ENCODE measurements at places on chromosomes 11 and 22.

GRCh38 chr11:46143049-46143806 is 22.0 kb upstream of the PHF21A start:
- no peak for DNase-seq

- no peak for DNase-seq
Measured at GRCh38 chr11:11167806-11168205, 185.2 kb downstream of the CSNK2A3 start.

GRCh38 chr11:86932924-86933875 is 22.0 kb downstream of the FZD4 start:
- DNase-seq: no peak

GRCh38 chr11:120068114-120068573 is 69.8 kb downstream of the TRIM29 start:
- DNase-seq: no peak

DNA sequence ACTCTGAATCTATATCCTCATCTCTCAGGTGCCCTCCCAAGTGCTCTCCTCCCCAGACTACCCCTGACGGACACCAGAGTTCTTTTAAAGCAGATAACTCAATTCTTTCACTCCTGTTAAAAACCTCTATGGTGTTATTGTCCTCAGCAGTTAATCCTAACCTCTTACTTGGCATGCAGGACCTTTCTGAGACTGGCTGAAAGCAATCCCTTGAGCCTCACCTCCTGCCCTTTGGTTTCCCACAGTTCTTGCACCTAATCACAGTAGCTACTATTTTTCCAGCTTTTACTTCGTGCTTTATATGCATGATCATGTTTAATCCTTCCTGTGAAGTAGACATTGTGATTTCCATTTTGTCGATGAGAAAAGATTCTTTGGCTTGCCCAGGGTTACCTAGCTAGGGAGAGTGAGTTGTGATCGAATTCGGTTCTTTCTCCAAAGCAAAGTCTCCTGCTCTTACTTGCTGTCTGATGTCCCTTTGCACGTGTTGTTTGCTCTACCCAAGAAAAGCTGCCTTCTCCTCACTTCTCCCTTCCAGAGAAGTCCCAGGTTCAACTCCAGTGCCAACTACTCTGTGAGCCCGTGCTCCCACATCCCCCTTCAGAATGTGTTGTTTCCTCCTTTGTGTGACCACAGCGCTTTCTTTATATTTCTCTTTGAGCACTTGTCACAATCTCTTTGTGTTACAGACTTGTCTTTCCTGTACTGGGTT is 2.1 kb downstream of the UBE2L3 start:
- no peak for DNase-seq

DNA sequence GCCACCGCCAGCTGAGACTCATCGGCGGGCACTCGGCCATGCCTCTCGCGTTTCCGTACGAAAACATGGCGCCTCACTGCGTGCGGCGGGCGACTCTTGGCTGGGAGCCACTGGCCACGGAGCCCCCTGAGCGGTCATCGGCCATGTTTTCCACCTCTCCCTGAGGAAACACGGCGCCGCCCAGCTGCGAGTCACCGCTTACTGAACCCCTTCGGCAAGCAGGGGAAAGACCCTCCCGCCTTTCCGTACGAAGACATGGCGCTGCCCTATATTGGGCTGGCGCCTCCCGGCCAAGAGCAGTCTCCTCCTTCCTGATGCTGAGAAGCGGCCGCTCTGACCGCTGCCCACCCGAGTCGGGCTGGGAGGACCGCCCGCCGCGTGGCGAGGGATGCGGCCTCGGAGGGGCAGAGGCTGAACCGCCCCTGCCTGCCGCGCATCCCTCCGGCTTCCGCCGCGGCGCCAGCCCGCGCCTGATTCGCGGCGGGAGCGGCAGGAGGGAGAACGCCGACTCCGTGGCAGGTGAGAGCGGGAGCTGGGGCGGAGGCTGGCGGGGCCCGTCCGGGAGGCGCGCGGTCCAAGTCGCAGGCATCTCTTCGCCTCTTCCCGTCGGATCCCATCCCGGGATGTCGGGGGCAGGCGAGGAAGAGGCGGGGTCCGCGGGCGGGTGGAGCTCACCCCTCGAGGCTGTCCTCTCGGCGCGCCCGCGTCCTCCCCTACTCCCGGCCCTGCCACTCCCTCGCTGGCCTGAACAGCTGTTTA is at the start of gene TCP11L1:
TSS of gene TCP11L1 (plus strand) at position 299 of the 759 bp plus-strand sequence. CDS start 4,202 bp downstream, outside the sequence.
- peak; percentile 91 for DNase-seq

GRCh38 chr11:111106641-111107040 is 138.9 kb upstream of the POU2AF2 start:
- no peak for DNase-seq

DNA sequence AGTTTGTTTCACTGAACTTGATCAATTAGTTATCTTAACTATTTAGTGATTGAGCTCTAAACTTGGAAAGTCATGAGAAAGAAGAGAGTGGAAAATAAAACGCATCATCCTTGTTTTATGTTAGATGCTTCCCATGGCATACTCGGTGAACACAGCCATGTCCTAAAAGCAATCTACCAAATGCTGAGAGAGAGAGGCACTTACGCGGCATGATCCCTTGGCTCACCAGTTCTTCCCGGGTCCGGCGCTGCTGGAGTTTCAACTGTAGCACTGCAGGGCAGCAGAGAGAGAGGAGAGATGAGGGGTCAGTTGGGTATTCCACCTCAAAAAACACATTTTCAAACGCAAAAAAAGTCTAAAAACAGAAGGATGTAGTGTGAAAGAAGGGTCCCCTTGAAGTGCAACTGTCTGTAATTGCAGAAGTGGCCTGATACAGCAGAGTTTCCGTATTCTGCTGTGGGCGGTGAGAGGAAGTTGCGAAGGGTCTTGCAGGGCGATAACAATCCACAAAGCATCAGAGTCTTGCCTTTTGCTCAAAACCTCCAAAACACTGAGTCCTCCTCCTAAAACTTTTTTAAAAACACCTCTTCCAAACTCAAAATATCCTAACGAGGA is 92.7 kb downstream of the SGSM3 start:
- DNase-seq: no peak

- DNase-seq: no peak
Measured at GRCh38 chr22:38066381-38067027, 9.3 kb downstream of the PICK1 start.

- DNase-seq: no peak
Measured at GRCh38 chr11:34205326-34206035, 100.1 kb downstream of the NAT10 start.

GRCh38 chr11:124977006-124977405 is 23.0 kb downstream of the CCDC15 start:
- no peak for DNase-seq

DNA sequence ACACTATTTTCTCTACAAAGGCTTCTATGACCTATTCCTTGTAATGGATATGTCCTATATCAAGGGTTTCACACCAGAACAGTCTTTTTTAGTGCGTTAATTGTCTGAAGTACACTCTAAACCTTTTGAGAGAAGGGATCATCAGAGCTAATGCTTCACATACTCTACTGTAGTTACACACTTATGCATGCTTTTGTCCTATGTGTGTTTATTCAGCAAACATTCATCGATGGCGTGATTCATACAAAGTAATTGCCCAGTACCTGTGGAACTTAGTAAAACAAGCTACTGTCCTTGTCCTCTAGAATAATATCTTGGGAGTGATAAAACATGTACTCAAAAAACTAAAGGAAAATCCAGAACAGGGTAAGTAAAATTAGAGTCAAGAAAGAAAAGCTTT is 139.2 kb downstream of the GUCY1A2 start:
- DNase-seq: no peak

DNA sequence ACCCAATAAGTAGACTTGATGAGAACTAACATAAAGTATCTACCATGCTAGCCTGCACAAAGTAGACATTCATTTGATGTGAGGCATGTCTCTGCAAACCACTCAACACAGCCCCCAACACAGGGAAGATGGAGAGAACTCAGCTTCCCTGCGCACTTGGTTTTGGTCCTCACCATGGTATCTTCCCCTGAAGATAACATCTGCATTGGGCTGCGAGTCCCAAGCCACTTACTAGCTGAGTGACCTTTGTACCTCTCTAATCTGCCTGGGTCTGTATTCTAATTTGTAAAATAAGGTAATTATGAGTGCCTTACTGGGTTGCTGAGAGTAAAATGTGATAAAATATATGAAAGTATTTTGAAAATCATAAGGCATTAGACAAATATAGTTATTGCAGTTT is 30.7 kb downstream of the PPFIA1 start:
- no peak for DNase-seq

DNA sequence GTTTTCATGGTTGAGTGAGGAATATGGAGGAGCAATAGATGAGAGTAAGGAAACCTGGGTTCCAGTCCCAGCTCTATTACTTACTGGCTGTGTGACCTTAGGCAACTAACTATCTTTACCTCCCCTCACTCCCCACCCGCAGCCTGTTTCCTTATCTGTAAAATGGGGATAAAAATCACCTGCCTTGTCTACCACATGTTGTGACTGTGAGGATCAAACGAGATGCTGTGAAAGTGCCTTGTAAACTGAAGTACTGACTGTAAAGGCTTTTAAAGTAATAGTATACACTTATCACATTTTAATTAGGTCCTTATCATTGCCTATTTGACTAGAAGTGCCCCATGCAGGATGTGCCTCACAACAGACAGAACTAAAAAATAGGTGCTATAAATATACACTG is 18.9 kb upstream of the PPP2R1B start:
- no peak for DNase-seq

Data from G401 (cell line).